Stimulated activated memory B cell treated with anti-CD40 and anti-IgM and Interleukin-4, amounts not matched to agents 10 μg/mL and 1 μg/mL and 100 μg/mL, for 72 hours (primary cell): ENCODE measurements at places on chromosomes 7 and 10.

- no peak for ATAC-seq
Measured at GRCh38 chr10:11280187-11280932, 262.7 kb downstream of the CELF2 start.

DNA sequence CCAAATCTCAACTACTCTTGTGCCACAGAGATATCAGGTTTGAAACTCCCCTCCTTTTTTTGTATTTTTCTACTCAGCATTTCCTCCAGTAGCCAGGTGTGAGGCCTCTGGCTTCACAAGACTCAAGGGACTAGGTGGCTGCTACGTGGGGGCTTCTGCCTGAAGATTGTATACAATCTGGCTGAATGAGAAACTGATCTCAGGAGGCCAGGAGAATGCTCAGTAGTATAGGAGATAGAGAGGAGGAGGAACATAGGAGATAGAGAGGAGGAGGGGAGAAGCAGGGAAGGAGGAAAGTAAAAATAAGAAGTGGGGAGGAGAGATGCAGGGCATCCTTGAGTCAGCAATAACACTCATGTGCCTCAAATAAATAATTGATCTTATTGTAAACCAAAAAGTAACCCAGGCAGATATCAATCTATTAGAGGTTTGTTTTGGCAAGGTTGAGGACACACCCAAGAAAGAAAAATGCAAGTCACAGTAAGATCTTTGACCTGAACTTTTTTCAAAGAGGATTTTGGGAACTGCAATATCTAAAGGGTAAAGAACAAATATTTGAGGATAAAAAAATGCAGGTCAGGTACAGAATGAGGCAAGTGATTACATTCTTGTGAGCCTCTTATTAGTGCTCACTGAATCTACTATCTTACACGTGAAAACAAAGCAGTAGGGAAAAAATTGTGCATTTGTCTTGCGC, 36.8 kb downstream of the AKR1C8 start:
- ATAC-seq, result no peak

GRCh38 chr10:29636178-29636577, 1.4 kb upstream of the SVIL start:
- no peak for ATAC-seq

GRCh38 chr7:135791543-135792362, 43.1 kb upstream of the FAM180A start:
- no peak for ATAC-seq

DNA sequence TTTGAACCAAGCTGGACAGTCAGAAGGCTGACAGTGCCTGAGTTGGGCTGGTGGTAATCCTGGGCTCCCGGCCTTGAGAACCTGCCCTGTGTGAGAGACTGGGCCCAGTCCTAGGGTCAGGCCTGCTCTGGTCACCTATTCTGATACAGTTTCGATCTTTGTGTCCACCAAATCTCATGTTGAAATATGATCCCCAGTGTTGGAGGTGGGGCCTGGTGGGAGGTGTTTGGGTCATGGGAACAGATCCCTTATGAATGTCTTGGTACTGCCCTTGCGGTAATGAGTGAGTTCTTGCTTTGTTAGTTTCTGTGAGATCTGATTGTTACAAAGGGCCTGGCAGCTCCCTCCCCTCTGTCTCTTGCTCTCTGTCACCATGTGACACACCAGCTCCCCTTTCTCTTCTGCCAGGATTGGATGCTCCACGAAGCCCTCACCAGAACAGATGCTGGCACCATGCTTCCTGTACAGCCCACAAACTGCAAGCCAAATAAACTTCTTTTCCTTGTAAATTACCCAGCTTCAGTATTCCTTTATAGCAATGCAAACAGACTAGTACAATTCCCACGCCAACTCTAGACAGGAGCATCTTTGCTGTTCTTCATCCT, 111.8 kb upstream of the ZNF438 start:
- ATAC-seq, result no peak

- ATAC-seq, result peak; percentile 85
Measured at GRCh38 chr7:19663816-19664462, 44.9 kb downstream of the POLR1F start.

DNA sequence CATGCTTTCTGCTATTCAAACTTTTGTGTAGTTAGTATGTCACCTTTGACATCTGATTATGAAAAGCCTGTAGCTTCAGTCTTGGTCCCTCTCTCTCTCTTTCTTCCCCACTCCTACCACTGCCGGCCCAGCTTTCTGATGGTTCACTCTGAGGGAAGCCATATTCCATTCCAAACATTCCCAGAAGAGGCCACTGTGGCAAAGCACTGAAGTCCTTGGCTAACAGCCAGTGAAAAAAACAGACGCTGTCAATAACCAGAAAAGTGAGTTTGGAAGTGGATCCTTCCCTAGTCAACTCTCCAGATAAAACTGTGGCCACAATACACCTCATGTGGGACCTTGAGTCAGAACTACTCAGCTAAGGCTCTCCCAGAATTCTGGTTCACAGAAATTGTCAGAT, 950.7 kb upstream of the PHF14 start:
- no peak for ATAC-seq

DNA sequence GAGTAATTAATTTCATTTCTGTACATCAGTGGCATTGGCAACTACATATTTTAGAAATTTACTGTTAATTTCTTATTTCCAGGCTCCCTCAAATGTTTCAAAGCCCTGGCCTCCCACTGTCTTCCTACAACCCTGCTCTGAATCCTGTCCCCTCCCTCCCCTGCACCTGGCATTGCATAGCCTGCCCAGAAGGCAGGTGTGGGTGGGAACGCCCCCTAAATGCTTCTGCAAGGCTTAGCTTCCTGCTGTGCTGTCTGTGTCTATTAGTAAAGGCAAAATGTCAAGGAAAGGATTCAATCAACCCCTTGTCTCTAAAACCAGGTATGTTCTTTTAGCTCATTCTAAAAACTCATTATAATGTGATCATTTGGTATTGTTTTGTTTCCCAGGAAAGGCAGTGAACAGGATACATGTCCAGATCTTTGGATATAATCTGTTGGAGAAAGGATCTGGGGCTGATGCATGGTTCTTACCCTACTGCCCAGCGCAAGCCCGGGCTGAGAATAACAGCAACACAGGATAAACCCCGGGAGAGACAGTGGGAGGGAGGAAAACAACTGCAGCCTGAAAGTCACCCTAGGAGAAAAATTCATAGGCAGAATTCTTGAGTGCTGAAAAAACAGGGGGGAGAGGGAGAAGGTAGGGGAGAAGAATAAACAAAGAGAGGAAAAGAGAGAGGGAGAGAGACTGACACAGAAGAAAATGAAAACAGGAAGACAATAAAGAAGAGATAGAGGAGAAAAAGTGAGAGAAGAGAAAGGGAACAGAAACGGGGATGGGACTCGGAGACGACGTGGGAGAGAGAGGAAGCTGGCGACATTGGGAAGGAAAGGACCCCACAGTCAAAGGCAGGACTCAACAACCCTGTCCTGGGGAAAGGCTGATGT, 589 bp downstream of the ZNF488 start:
- no peak for ATAC-seq

DNA sequence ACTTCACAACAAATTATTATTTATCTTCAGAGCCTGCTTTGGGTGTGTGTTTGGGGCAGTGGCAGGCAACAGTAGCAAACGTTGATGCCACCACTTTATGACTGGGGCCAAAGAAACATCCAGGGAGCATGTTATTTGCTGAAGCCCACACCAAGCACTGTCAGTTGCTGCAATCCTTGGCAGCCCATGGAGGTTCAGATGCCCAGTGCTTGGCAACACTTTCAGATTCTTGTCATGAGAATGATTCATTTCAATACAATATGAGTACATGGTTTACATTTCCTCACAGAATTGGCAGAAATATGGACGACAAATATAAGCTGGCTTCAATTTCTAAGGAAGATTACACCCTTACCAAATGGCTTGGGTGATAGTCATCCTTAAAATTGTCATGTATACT, 46.5 kb upstream of the GLI3 start:
- ATAC-seq, result no peak

DNA sequence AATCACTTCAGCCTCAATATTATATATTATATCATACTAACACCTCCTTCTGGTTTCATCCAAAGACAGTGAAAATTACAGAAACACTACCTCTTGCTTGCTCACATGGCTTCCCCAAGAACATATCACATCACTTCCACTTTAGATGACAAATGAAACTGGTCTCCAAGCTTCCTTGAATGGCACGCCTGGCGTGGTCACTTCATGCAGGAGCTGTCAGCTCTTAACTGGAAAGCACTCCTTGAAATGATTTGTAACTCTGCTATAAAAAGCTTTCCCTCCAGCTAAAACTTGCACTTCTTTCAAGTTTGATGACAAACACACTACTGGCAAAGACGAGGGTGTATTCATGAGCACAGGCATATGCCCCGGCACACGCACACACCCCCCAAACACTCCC, 84.1 kb upstream of the INHBA start:
- ATAC-seq, result no peak

GRCh38 chr7:117992635-117993376, 119.6 kb upstream of the CTTNBP2 start:
- no peak for ATAC-seq

- no peak for ATAC-seq
Measured at GRCh38 chr7:116918704-116919103, 34.6 kb upstream of the ST7 start.

DNA sequence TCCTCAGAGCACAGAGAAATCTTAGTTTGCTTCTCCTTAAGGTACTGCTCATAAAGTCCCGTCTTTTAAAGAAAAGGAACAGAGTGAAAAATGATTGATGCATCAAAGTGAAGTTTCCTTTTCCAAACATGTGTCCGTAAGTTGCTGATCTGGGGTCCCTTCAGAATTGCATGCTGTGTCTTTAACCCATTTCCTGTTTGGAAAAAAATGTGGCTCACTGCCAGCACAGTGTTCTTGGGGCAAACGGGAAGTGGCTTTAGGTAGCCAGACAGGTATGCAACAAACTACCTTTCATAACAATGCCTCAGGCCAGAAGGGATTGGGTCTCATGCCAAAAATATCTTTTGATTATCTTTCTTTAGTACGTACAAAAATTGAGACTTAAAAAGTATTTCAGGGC, 50.9 kb downstream of the TFAM start:
- no peak for ATAC-seq
